ENCODE measurements at places on chromosomes 1 and 21.
A peak's percentile ranks its signal among the peaks of the same experiment; 100 is the strongest.

DNA sequence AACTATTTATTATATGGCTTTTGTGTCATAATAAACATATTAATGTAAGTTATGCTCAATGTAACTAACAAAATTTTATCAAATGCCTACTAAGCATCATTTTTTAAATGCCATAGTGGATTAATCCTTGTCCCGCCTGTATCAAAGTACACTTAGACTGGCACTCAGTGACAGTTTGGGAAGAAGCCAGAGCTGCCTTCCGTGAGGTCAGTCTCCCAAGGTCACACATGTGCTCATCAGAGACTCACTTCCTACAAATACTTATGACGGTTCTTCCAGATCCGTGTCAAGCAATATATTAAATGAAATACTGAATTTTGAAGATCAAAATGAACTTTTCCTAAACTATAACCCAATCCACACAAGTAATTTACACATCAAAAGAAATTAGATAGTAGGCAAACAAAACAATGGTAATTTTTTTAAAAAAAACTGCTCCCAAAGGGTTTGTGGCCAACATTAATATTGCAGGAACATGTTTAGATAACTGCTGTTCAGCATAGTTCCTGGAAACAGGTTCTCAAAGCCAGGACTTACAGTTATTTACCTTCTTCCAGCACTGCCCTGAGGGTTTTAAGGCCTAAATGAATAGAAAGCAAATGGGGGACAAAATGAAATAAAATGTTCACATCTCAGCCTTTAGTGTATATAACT is 27.2 kb downstream of the WLS start:
- DNase-seq: no peak

DNA sequence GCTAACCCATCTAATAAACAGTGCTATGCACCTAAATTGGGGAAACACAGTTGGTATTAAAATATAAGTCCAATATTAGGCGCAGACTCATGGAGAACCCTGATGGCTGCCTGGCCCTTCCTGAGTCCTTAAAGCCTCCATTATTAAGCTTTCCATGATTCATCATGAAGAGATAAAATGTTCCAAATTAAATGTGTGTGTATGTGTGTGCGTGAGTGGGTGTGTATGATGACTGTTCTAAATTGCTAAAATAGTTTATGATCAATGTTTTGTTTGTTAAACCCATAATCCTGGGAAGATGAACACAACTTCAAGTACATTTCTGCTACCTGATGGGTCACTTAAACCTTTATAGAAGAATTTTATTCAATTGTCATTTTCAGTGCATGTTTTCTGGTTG is 6.3 kb upstream of the RBBP5 start:
- no peak for DNase-seq

DNA sequence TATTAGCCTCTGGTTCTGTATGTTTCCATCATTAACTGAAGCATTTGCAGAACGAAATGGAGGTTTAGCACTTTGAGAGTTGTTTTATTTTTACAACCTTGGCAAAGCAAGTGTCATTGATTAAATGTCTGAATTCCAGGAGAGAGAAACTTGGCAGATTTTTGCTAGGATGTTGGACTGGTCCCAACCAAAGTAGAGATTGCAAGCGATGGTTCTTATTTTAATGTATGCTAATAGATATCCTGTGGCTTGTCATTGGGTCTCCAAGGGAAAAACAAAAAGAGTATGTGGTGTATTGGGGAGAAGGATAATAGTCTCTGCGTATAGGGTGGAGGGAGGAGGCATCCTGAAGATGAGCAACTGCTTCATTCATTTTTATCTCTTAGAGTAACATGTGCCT is 457.2 kb upstream of the RUNX1 start:
- no peak for DNase-seq

- no peak for DNase-seq
Observed at GRCh38 chr1:209989525-209989924, 51.5 kb downstream of the SYT14 start.

- no peak for DNase-seq
Observed at GRCh38 chr1:13782634-13783360, 82.8 kb downstream of the PRDM2 start.

DNA sequence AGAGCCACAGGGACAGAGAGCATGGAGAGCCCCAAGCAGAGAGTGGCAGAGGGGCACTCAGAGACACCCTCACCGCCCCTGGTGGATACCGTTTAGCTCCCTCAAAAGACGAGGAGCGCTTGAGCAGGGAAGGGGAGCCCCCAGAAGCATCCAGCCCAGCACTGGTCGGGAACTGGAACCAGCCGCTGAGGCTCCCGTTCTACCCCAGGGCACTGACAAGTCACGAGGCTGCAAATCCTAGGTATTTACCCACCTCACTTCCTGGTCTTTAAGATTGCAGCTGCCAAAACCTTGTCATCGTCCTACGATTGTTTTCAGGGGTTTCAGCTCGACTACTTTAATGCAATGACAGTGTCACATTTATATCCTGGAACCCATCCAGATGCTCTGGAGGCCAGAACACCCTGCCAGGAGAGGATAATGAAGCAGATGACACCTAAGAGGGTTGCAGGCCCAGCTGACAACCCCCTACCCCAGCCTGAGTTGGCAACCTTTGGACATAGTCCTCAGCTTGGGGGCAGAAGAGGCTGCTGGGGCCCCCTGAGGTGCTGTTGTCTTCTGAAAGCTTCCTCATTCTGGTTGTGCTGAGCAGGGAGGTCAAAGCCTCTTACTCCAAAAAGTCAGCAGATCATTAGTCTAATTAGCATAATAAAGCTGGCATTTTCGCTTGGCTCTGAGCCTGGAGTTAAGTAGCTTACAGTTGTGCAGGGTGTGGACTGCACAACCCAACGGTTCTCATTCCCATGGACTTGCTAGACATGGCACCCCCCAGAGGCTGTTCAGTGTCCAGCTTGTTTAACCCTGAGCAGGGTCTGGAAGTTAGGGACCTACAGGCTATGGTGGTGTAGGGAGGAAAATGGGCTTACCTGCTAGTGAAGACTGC is 20.6 kb upstream of the BACE2 start:
- no peak for DNase-seq

GRCh38 chr1:36115931-36116330 is 9.1 kb downstream of the COL8A2 start:
- no peak for DNase-seq

DNA sequence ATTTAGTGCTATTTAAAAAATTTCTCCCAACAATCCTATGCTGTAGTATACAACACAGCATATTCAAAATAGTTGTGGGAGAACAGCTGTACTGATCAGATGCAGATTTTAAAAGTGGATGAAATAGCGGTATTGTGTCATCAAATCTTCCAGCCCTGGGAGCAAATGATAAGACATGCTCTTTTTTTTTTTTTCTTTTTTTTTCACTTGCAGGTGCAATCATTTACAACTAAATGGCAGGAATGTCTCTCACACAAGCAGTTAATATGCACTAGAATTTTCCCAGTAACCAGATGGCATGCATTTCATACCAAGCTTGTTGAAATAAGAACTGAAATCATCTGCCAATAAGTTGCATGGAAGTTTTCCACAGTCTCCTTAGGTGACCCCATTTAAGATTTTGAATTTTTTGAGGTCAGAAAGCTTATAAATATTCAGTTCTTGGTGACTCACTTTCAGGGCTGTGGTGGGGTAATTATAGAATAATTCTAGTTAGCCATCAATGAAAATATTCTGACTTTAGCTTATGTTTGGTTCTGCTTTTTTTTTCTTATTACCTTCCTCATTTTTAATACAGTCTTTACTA is 623.9 kb upstream of the NR5A2 start:
- no peak for DNase-seq

GRCh38 chr1:59146651-59147358 is 150.1 kb upstream of the FGGY start:
- DNase-seq: peak; percentile 17

DNA sequence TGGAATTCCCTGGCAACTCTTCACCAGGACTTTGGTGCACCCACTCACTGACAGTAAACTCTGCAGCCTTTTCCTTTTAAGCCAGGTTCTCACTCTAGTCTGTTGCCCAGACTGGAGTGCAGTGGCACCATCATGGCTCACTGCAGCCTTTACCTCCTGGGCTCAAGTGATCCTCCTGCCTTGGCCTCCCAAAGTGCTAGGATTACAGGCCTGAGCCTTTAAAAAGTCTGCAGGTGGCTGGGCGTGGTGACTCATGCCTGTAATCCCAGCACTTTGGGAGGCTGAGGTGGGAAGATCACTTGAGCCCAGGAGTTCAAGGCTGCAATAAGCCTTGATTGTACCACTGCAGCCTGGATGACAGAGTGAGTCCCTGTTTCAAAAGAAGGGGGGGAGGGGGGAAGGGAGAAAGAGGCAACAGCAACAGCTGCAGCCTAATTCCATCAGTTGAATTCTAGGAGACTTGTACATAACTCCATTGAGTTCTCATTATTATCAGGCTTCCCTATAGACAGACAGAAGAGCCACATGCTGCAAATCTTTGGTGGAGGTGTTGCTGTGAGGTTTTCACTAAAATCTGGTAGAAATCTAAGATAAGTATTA is 8.1 kb upstream of the HNRNPR start:
- no peak for DNase-seq

GRCh38 chr1:222761083-222761482 is 24.1 kb downstream of the FAM177B start:
- DNase-seq: no peak

GRCh38 chr1:10253755-10254154 is 43.4 kb downstream of the KIF1B start:
- DNase-seq: no peak

DNA sequence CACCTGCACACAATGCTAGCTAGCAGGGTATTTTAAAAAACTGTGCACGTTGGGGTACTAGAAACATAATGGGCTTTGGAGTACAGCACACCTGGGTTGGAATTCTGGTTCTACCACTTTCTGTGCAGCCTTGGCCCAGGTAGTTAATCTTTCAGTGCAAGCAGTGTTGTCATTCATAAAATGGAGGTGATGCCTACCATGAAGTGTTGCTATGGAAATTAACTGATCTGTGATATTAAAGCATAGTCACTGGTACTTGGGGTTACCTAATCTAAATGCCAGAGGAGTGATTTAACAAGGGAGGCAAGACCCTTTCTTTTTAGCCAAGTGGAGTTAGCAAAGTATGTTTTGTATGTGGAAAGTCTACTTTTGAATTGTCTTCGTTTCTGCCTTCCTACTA is 18.0 kb downstream of the ATP1B1 start:
- DNase-seq: no peak

DNA sequence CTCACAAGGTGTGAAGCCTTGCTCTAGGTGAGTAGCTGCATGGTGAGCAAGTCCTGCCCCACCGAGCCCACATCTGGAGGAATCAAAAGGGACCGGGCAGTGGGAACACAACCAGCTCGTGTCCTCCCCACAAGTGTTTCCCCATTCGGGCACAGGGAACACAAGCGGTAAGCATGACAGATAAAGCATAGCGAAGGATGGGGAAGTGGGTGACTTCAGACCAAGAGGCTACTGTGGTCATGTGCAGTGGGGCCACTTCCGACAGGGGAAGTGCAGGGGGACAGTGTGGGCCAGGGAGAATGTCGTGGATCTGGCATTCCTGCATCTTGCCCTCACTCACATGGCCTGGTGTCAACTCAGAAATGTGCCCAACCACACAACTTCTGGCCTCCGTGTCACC is 306.2 kb downstream of the FAM72C start:
- DNase-seq: no peak

GRCh38 chr1:56417646-56418045 is 161.7 kb downstream of the PLPP3 start:
- DNase-seq: no peak

DNA sequence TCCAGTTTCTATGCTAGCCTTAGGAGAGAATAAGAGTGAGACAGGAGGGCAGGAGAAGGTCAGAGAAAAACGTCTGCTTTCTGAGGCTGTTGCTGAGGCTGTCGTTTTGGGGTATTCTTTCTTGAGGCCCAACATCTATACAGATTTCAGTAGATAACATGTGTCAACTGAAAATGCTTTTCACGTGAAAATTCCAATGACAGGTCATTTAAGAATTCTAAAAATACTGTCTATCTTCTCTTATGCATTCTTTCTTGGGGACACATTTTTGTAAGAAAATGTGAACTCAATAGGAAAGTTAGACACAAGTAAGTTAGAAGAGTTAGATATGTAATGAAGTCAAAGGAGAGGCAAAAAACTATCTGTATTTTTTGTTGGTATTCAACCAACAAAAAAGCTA is 150.8 kb downstream of the TGFB2 start:
- DNase-seq: no peak

- no peak for DNase-seq
Observed at GRCh38 chr1:153799016-153799415, 23.8 kb downstream of the SLC27A3 start.

DNA sequence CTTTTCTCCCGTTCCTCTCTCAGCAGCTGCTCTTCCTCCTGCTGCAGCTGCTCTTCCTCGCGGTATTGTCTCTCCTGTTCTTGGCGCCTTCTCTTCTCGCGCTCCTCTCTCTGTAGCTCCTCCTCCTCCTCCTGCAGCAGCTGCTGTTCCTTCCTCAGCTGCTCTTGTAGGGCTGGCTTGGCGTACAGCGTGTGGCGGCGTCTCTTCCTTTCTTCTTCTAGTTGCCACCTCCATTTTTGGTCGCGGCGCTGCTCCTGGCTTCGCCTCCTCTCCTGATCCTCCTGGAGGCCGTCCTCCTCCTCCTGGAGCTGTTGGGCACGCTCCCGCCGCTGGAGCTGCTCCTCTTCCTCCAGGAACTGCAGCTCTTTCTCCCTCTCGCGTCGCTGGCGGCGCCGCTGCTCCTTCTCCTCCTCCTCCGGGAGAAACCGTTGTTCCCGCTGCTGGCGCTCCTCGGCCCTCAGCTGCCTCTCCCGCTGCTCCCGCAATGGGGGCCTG is 4.8 kb downstream of the TCHH start:
- DNase-seq: no peak

GRCh38 chr1:6260961-6261614 is at the start of gene GPR153:
GPR153 (minus strand) TSS chr1:6261098; CDS start chr1:6254905, 6,193 bp downstream.
- DNase-seq: peak; percentile 45
